Astrocyte (in vitro differentiated cells and primary cell): ENCODE measurements at places on chromosomes 3 and 15.

DNA sequence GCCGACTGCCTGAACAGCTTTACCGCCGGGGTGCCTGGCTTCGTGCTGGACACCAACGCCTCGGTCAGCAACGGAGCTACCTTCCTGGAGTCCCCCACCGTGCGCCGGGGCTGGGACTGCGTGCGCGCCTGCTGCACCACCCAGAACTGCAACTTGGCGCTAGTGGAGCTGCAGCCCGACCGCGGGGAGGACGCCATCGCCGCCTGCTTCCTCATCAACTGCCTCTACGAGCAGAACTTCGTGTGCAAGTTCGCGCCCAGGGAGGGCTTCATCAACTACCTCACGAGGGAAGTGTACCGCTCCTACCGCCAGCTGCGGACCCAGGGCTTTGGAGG, 815 bp downstream of the SPINT1 start:
- H3K4me1 ChIP-seq: peaks cover 13% of the 10 kb centered on the region
- no peak overlapping the region for H3K27ac ChIP-seq
- peak overlapping the region; percentile 48 for H3K4me3 ChIP-seq

DNA sequence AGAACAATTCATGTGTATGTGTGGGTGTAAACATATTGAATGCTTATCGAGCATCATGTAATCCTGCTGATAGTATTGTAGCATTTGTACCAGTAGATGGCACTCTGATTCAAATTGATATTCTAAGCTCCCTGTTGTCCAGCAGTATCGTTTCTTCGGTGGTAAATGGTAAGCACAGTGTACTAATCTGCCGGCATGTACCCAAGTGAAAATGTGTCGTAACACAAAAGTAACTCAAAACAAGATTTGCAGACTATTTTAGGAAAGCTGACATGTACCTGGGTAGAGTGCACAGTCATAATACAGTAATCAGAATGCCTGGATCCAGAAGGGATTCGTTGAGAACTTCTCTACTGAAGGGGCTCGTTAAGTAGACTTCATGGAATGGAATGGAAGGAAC, 31.7 kb upstream of the MNS1 start:
- no peaks in the 10 kb centered on the region for H3K36me3 ChIP-seq
- peak; percentile 63 for DNase-seq
- H3K27ac ChIP-seq: no peak overlapping the region
- no peak overlapping the region for H3K4me3 ChIP-seq
- no peaks in the 10 kb centered on the region for H3K27me3 ChIP-seq

- no peaks in the 10 kb centered on the region for H3K36me3 ChIP-seq
- H3K27me3 ChIP-seq: peaks cover 2% of the 10 kb centered on the region
- H3K4me3 ChIP-seq: no peak overlapping the region
- H3K27ac ChIP-seq: no peak overlapping the region
- DNase-seq: no peak
These were observed 54.5 kb upstream of the LCTL start for GRCh38 chr15:66620341-66620740.

DNA sequence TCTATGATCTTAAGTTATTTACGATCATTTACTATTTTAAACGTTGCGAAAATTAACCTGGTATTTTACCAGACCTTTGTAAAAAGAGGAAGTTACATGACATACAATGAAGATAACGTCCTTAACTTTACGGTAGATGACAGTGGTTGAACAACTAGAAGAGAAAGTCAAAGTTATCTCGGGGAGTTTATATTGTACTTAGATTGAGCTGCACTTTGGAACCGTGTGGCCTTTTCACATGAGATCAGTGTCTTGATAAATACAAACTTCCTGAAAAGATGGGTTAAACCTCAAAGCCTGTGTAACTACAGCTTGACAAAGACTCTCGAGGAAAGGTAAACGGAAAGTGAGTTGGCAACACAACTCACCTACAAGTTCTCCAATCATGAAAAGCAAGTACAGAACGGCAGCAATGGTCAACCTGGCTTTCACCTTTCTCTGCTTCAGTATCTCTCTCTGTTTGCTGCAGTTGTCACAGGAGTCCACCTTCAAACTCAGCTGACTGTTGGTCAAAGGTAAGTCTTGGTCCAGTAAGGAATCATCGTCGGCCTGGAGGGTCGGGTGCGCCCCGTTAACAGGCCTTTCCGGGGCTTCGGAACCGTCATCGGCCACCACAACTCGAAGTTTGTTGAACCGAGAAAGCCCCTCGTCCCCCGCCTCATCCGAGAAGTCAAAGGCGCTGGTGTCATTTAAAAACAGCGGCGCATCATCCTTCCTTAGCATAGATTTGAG, 793 bp downstream of the SLC30A4 start:
- no peaks in the 10 kb centered on the region for H3K36me3 ChIP-seq
- H3K4me3 ChIP-seq: peak overlapping the region; percentile 81
- H3K27ac ChIP-seq: peak overlapping the region; percentile 24
- peak; percentile 8 for DNase-seq

DNA sequence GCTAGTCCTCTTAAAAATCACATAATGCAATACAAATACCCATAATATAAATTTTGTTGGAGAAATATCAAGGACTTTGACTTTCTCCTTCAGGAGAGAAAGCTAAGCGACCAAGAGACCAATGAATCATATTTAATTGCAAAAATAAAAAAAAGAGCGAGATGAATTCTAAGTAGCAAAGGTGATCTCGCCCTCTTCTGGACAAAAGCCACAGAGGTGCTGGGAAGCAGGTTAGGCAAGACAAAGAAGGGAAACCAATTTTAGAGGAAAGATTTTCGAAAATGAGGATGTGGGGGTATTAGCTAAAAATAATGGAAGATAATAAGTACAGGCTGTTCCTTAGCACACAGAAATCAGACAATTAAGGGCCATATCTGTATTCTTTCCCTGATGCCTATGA, 111.4 kb upstream of the PLAAT1 start:
- H3K4me3 ChIP-seq: no peak overlapping the region
- DNase-seq: no peak
- H3K4me1 ChIP-seq: no peaks in the 10 kb centered on the region
- H3K36me3 ChIP-seq: no peaks in the 10 kb centered on the region
- no peaks in the 10 kb centered on the region for H3K27me3 ChIP-seq

DNA sequence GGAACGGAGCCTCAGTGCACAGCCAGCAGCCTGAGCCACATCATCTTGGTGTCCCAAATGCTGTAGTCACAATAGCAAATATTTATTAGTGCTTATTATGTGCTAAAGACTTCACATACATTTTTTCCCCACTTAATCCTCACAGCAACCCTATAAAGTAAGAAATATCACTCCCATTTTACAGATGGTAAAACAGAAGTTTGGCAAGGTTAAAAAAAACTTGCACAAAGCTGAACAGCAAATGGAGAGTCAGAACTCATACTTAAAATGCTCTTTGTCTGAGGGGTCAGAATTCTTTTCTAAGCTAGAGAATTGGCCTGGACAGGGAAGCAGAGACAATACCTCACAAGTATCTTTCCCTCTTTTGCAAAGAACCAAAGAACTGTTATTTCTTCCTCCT, 30.9 kb upstream of the THRB start:
- H3K27me3 ChIP-seq: peaks cover 9% of the 10 kb centered on the region
- no peak overlapping the region for H3K27ac ChIP-seq
- no peak for DNase-seq
- H3K4me3 ChIP-seq: no peak overlapping the region

GRCh38 chr3:150653110-150653561, 50.0 kb downstream of the SELENOT start:
- no peak overlapping the region for H3K27ac ChIP-seq
- DNase-seq: no peak
- no peaks in the 10 kb centered on the region for H3K27me3 ChIP-seq
- no peaks in the 10 kb centered on the region for H3K4me1 ChIP-seq
- H3K36me3 ChIP-seq: no peaks in the 10 kb centered on the region

DNA sequence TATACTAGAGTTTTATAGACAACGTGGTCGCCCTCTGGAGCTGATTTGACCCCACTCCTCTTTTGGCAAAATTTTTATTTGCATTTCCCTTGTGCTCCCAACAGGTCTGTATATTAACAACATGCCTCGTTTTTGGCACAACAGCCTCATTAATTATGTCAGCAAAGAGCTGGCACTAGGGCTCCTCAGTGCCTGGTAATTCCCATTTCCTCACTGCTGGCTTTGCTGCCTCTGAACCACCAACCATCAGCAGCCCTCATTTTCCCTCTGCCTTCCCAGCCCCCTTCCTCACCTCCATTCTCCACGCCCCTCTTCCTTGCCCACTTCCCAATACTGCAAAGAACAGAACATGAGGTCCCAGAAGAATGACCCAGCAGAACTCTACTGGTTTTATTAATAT, 204.8 kb downstream of the ABHD5 start:
- no peak overlapping the region for H3K4me3 ChIP-seq
- H3K4me1 ChIP-seq: peaks cover 14% of the 10 kb centered on the region
- DNase-seq: no peak
- no peaks in the 10 kb centered on the region for H3K36me3 ChIP-seq
- H3K27ac ChIP-seq: no peak overlapping the region

DNA sequence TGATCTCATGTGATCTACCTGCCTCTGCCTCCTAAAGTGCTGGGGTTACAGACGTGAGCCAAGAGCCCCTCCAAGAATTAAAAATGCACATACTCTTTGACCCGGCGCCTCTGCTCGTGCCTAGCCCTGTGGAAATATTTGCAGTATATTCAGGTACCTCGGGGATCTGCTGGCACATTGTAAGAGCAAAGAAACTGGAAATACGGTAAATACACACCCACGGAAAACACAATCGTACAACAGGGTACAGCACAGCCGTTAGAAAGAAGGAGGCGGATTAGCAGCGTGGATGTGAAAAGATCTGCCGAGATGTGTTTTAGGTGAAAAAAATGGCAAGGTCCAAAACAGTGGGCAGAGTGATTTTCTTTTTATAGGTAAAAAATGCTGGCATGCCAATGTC, 6.1 kb upstream of the HDAC11 start:
- H3K27me3 ChIP-seq: peaks cover 4% of the 10 kb centered on the region
- no peaks in the 10 kb centered on the region for H3K36me3 ChIP-seq

- no peaks in the 10 kb centered on the region for H3K4me1 ChIP-seq
- H3K27me3 ChIP-seq: peaks cover 9% of the 10 kb centered on the region
- no peaks in the 10 kb centered on the region for H3K36me3 ChIP-seq
These were observed 47.0 kb upstream of the TRPM1 start for GRCh38 chr15:31148297-31149087.

GRCh38 chr3:110881069-110881468, 190.5 kb upstream of the NECTIN3 start:
- no peaks in the 10 kb centered on the region for H3K36me3 ChIP-seq
- no peak overlapping the region for H3K4me3 ChIP-seq
- no peaks in the 10 kb centered on the region for H3K4me1 ChIP-seq
- no peaks in the 10 kb centered on the region for H3K27me3 ChIP-seq

DNA sequence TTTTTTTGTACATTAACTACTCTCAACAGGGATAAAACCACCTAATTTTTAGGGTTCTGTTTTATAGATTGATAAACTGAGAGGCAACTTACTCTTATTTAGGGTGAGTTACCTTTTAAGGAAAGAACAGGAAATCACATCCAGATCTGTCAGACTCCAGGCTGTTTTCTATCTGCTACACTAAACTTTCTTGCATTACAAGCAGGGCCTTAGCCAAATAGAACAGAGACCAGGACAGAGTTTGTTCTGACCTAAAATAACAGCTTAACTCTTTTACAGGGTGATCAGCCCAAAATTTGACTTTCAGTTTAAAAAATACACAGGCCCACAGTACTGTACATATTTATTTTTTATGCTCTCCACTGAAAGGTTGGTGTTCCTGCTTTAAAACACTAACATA, 38.6 kb downstream of the SGO1 start:
- H3K36me3 ChIP-seq: no peaks in the 10 kb centered on the region
- no peaks in the 10 kb centered on the region for H3K4me1 ChIP-seq
- no peak overlapping the region for H3K4me3 ChIP-seq
- H3K27me3 ChIP-seq: no peaks in the 10 kb centered on the region

DNA sequence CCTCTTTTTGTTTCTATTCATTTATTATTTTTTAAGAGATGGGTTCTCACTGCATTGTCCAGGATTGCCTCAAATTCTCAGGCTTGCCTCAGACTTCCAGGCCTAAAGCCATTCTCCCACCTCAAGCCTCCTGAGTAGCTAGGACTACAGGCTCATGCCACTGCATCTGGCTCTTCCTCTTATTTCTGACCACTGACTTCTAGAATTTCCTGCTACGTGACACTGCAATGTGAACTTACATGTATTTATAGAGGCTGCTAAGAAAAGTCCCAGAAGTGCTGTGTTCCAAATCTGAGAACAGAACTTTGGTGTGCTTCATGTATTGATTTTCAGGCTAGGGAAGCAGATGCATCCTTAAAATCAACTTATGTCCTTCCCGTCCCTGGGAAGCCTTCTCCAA, 407.4 kb downstream of the RSL24D1 start:
- no peaks in the 10 kb centered on the region for H3K4me1 ChIP-seq
- no peak for DNase-seq
- no peak overlapping the region for H3K27ac ChIP-seq
- no peak overlapping the region for H3K4me3 ChIP-seq
- no peaks in the 10 kb centered on the region for H3K36me3 ChIP-seq

DNA sequence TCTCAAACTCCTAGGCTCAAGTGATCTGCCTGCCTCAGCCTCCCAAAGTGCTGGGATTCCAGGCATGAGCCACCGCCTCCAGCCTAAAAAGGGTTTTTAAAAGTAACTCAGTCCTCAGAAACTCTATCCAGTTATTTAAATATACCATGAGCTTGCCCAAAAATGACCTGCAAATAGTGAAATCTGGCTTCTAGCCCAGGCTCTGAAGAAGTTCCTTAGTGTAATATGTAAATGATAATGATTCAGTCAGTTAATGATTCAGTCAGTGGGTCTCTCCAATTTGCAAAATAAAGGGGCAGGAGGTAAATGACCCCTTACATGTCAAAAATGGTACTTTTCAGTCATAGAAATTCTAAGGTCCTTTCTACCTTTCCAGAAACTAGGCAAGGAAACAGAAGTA, 28.8 kb downstream of the LRRC2 start:
- no peaks in the 10 kb centered on the region for H3K27me3 ChIP-seq
- peaks cover 6% of the 10 kb centered on the region for H3K4me1 ChIP-seq
- H3K27ac ChIP-seq: no peak overlapping the region
- DNase-seq: peak; percentile 27

DNA sequence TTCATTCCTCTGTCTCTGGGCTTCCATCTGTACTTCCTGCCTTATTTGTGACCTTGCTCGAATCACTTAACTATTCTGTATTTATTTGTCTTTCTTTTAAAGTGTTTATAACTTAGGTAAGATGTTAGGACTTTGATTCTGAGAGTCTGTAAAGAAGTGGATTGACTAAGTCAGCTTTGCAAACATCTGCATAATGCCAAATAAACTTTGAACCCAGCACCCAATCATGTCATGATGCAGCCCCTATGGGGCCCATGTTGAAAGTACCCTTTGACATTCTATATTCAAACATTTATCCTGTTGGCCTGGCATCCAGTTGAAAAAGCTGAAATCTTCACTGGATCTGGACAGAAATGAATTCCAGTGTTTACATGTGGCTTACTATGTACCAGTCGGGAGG, 3.8 kb upstream of the MYRIP start:
- no peak overlapping the region for H3K4me3 ChIP-seq
- DNase-seq: no peak
- H3K27me3 ChIP-seq: peaks cover 34% of the 10 kb centered on the region
- peaks cover 11% of the 10 kb centered on the region for H3K4me1 ChIP-seq
- no peaks in the 10 kb centered on the region for H3K36me3 ChIP-seq
